ENCODE measurements at places on chromosomes 4 and X.

DNA sequence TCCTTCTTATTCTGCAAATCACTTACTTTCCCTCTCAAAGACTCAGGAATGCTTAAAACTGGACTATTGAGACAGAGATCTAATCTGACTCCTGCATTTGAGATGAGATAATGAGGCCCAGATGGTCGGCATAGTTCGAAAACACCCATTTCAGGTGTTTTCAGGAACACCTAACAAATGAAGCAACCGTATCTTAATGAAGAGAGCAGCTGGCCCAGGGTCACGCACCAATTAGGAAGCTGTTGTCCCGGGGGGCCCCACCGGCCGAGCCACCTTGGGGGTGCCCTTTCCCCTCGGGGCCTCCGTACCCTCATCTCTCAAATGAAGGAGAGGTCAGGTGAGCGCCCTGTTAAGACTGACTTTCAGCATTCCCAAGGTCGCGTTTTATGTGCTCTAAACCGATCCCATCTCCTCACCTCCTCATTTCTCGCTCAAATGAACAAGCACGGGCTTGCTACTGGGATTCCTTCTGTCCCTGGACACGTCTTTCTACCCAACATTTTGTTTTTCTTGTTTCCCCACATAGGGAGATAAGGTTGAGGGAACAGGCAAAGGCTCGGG is 824 bp downstream of the LRPAP1 start:
- H3K27ac ChIP-seq = peak overlapping the region; percentile 44
- peaks cover 10% of the 10 kb centered on the region for H3K27me3 ChIP-seq
- H3K4me1 ChIP-seq = peaks cover 23% of the 10 kb centered on the region
- peaks cover 8% of the 10 kb centered on the region for H3K36me3 ChIP-seq
- peak overlapping the region; percentile 99 for H3K4me3 ChIP-seq

GRCh38 chr4:7781993-7782392 is 157.7 kb downstream of the AFAP1 start:
- no peak overlapping the region for H3K27ac ChIP-seq
- no peak overlapping the region for H3K4me3 ChIP-seq

- no peak for DNase-seq
- no peaks in the 10 kb centered on the region for H3K27me3 ChIP-seq
- no peaks in the 10 kb centered on the region for H3K4me1 ChIP-seq
- no peak overlapping the region for H3K4me3 ChIP-seq
Measured at GRCh38 chr4:161704653-161705052, 459.1 kb downstream of the FSTL5 start.

GRCh38 chr4:47829438-47829837 is 8.4 kb downstream of the CORIN start:
- H3K4me3 ChIP-seq = no peak overlapping the region
- peaks cover 12% of the 10 kb centered on the region for H3K27me3 ChIP-seq
- peaks cover 13% of the 10 kb centered on the region for H3K4me1 ChIP-seq

DNA sequence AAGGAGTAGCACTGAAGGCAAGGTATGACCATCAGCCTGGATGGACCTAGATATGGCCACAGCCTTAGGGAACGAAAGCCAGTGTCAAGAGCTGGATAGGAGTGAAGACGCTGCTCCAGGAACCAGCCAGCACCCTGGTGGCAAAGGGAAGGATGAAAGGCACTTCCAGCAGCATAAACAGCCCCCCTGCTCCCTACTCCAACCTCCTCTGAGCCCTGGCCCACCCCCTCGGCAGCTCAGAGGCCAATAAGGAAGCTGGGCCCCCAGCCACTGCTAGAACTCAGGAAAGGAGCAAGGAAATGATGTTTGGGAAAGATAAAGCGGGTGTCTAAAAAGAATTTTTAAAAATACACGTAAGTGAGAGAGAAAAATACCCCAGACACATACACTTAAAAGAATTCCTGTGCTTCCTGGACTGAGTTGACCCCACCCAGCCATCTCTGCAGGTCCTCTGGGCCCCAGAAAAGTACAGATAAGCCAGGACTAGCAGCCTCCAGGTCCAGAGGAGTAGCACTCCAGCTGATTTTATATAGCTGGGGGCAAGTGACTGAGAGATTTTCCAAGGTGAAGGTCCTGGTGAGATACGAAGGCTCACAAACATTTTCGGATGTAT is 170.4 kb downstream of the SHROOM4 start:
- no peak overlapping the region for H3K4me3 ChIP-seq
- H3K27ac ChIP-seq = no peak overlapping the region
- H3K27me3 ChIP-seq = no peaks in the 10 kb centered on the region
- H3K4me1 ChIP-seq = no peaks in the 10 kb centered on the region
- no peak for DNase-seq
- no peaks in the 10 kb centered on the region for H3K36me3 ChIP-seq

DNA sequence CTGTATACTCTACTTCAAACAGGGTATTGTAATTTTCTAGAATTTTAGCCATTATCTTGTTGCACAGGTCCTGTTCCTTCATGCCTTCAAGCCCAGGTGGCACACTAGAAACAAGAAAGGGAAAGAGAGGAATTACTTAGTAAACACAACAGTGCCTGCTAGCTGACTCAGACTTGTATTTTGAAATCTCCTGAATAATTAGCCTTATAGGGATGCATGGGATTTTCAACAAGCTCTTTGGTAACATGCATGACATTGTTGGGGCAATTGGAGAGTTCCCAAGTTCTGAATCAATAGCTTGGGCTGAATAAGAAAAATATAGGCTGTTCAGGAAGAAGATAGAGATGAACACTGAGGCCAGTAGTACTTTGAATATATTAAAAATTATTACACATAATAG is 118.8 kb downstream of the FAM13A start:
- H3K4me3 ChIP-seq = no peak overlapping the region
- H3K36me3 ChIP-seq = peaks cover 6% of the 10 kb centered on the region
- peaks cover 24% of the 10 kb centered on the region for H3K4me1 ChIP-seq
- H3K27ac ChIP-seq = no peak overlapping the region

- DNase-seq = no peak
- peak overlapping the region; percentile 48 for H3K27ac ChIP-seq
- no peak overlapping the region for H3K4me3 ChIP-seq
- H3K4me1 ChIP-seq = no peaks in the 10 kb centered on the region
- no peaks in the 10 kb centered on the region for H3K27me3 ChIP-seq
- H3K36me3 ChIP-seq = no peaks in the 10 kb centered on the region
Measured at GRCh38 chrX:69028006-69028760, 137.1 kb downstream of the PJA1 start.

- peaks cover 14% of the 10 kb centered on the region for H3K4me1 ChIP-seq
- no peak for DNase-seq
- no peak overlapping the region for H3K4me3 ChIP-seq
- no peak overlapping the region for H3K27ac ChIP-seq
- H3K36me3 ChIP-seq = no peaks in the 10 kb centered on the region
- no peaks in the 10 kb centered on the region for H3K27me3 ChIP-seq
Measured at GRCh38 chrX:136059350-136059749, 74.1 kb downstream of the SLC9A6 start.

DNA sequence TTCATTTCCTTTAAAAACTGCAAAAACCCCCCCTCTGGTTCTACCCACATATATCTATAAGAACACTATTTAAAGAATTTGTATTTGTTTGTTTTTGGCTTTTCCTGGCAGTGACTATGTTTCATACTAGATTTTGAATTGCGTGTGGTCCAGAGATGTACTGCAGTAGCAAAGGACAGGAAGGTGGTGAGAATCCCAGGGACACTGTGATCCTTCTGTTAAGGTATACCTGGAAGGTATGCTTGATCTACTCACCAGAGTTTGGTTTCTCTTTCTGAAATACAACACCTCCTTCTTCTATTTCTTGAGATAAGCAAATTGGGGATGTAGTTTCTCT is 129.6 kb upstream of the RASGEF1B start:
- H3K4me1 ChIP-seq = no peaks in the 10 kb centered on the region
- peaks cover 2% of the 10 kb centered on the region for H3K27me3 ChIP-seq
- H3K27ac ChIP-seq = no peak overlapping the region
- no peaks in the 10 kb centered on the region for H3K36me3 ChIP-seq
- DNase-seq = no peak

DNA sequence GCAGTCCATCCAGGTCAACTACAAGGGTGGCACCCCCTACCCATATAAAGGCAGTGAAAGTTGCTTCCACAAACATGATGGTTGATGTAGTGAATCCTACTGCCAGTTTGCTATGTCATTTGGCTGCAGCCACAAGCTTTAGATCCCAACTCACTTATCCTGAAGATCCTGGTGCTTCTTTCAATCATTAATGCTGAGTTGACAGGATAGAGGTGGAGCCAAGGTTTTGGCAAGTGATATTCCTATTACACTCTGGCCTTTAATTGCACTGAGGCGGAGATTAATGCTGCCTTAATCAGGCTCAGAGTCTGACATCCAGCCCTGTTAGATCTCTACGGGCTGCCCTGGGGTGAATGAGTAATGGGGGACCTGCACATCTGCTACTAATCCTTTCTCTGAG is 542.4 kb upstream of the ARX start:
- no peaks in the 10 kb centered on the region for H3K4me1 ChIP-seq
- no peak overlapping the region for H3K4me3 ChIP-seq
- no peaks in the 10 kb centered on the region for H3K27me3 ChIP-seq

GRCh38 chr4:171565130-171565788 is 247.9 kb upstream of the GALNTL6 start:
- peaks cover 3% of the 10 kb centered on the region for H3K27me3 ChIP-seq
- H3K4me3 ChIP-seq = no peak overlapping the region
- no peak for DNase-seq
- no peak overlapping the region for H3K27ac ChIP-seq
- no peaks in the 10 kb centered on the region for H3K4me1 ChIP-seq

GRCh38 chrX:53471346-53471745 is 37.2 kb upstream of the HSD17B10 start:
- H3K27me3 ChIP-seq = peaks cover 3% of the 10 kb centered on the region
- DNase-seq = no peak
- no peak overlapping the region for H3K27ac ChIP-seq
- H3K4me3 ChIP-seq = no peak overlapping the region
- H3K4me1 ChIP-seq = no peaks in the 10 kb centered on the region

DNA sequence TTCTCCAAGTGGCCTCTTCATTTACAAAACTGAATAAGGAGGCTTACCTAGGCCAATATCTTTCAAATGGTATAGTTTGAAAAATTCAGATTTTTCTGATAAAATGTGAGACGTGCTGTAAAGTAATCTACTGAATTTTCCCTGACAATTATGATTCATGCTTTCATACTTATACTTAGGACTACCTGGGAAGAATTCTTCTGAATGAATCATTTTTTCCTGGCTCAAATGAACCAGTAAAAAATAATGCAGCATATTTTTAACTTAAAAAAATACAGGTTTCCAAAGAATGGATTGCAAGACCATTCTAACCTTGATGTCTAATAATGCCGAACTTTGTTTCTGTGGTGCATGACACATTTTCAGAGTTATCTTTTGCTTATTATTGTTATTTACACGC is 375.4 kb downstream of the ZNF674 start:
- H3K27me3 ChIP-seq = no peaks in the 10 kb centered on the region
- no peaks in the 10 kb centered on the region for H3K36me3 ChIP-seq
- DNase-seq = no peak
- no peaks in the 10 kb centered on the region for H3K4me1 ChIP-seq
- H3K4me3 ChIP-seq = no peak overlapping the region

GRCh38 chrX:105845631-105846030 is 23.3 kb downstream of the NRK start:
- no peaks in the 10 kb centered on the region for H3K36me3 ChIP-seq
- H3K4me1 ChIP-seq = no peaks in the 10 kb centered on the region
- no peak overlapping the region for H3K27ac ChIP-seq
- DNase-seq = no peak
- no peak overlapping the region for H3K4me3 ChIP-seq

- DNase-seq = no peak
- no peak overlapping the region for H3K27ac ChIP-seq
- H3K4me3 ChIP-seq = no peak overlapping the region
- peaks cover 1% of the 10 kb centered on the region for H3K27me3 ChIP-seq
Measured at GRCh38 chr4:99753931-99754330, 62.7 kb upstream of the DAPP1 start.

GRCh38 chr4:121711263-121712000 is 14.7 kb upstream of the ANXA5 start:
- peak; percentile 10 for DNase-seq
- H3K27ac ChIP-seq = no peak overlapping the region
- H3K36me3 ChIP-seq = peaks cover 4% of the 10 kb centered on the region
- H3K4me3 ChIP-seq = peak overlapping the region; percentile 45
- peaks cover 24% of the 10 kb centered on the region for H3K27me3 ChIP-seq

GRCh38 chr4:43410636-43411035 is 518.1 kb downstream of the GRXCR1 start:
- H3K4me3 ChIP-seq = no peak overlapping the region
- no peak for DNase-seq
- H3K4me1 ChIP-seq = no peaks in the 10 kb centered on the region
- no peaks in the 10 kb centered on the region for H3K27me3 ChIP-seq
- no peaks in the 10 kb centered on the region for H3K36me3 ChIP-seq
- H3K27ac ChIP-seq = no peak overlapping the region

GRCh38 chrX:77693594-77693993 is 92.4 kb downstream of the ATRX start:
- no peaks in the 10 kb centered on the region for H3K27me3 ChIP-seq
- H3K4me3 ChIP-seq = no peak overlapping the region
- peaks cover 10% of the 10 kb centered on the region for H3K4me1 ChIP-seq

DNA sequence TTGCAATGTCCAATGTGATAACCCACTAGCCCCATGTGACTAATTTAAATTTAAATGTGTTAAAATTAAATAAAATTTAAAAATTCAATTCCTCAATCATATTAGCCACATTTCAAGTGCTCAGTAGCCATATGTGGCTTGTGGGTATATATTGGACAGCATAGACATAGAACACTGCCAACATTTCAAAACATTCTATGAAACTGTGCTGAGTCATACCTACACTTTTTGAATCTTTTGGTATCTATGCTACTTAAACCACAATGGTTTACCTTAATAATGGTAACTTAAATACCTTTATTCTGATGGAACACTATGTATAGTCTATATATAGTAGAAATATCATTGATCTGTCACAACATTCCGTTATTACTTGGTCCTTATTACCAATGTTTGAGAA is 223.4 kb upstream of the ATOH1 start:
- H3K36me3 ChIP-seq = no peaks in the 10 kb centered on the region
- no peak overlapping the region for H3K4me3 ChIP-seq
- no peaks in the 10 kb centered on the region for H3K27me3 ChIP-seq
- H3K4me1 ChIP-seq = no peaks in the 10 kb centered on the region
- DNase-seq = no peak

GRCh38 chrX:118726396-118726795 is 1.0 kb upstream of the IL13RA1 start:
- H3K36me3 ChIP-seq = no peaks in the 10 kb centered on the region
- H3K27ac ChIP-seq = no peak overlapping the region
- peaks cover 5% of the 10 kb centered on the region for H3K4me1 ChIP-seq
- peaks cover 14% of the 10 kb centered on the region for H3K27me3 ChIP-seq
- no peak for DNase-seq
- H3K4me3 ChIP-seq = peak overlapping the region; percentile 33

DNA sequence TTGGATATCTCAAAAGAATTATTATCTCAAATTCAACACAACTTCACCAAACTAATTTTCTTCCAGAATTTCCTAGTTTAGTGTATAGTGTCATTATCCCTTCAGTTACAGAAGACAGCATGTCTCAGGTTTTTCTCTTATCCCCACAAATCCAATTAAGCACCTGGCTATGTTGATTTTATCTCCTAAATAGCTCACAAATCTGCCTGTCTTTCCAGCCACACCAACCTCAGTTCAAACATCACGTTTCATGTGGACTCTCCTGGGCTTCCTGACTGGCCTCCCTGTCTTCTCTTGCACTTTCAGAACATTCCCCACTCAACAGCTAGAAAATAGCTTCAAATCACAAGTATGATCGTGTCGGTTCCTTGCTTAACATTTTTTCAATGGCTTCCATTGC is 14.8 kb downstream of the STK32B start:
- no peaks in the 10 kb centered on the region for H3K27me3 ChIP-seq
- H3K4me3 ChIP-seq = no peak overlapping the region
- no peak overlapping the region for H3K27ac ChIP-seq
- no peaks in the 10 kb centered on the region for H3K36me3 ChIP-seq
- no peak for DNase-seq

All from activated T-helper 1 cell treated with anti-CD3 and anti-CD28 coated beads, Interleukin-12 subunit alpha, Interleukin-12 subunit beta, Interleukin-2, Interleukin-4 antibody, amounts not matched to agents 30 ng/mL and 10 ng/mL and 1 ng/mL, durations not matched to agents 14 hours and 24 hours and 36 hours (primary cell).